Gastrocnemius medialis (tissue), 4 donors: ENCODE measurements at places on chromosomes 3 and 15. TPM values are rescaled to one million over a fixed set of nuclear protein-coding genes. Genes with fewer than 3 reads are reported as not detected.
A peak's percentile ranks its signal among the peaks of the same experiment; 100 is the strongest.

DNA sequence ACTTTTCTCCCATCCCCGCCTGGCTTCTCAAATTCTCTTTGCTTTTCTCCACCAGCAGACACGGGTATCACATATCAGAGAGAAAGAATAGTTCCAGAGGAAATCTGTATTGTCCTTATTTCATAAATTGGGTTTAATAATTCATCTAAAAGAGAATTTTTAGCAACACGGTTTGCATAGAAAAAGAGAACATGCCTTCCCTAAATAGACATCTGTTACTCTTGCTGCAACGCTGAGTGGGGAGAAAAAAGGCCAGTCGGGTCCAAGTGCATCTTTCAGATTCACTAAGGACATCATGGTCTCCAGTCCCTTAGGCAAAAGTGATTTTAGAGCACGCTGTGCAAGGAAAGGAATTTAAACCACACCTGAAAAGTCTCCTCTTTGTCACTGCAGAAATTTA, 201.3 kb downstream of the ABHD5 start:
- DNase-seq = no peak
- H3K27ac ChIP-seq = no peak overlapping the region
- peaks cover 7% of the 10 kb centered on the region for H3K4me1 ChIP-seq
- H3K4me3 ChIP-seq = no peak overlapping the region

GRCh38 chr3:76321614-76322013, 536.3 kb upstream of the ZNF717 start:
- H3K27me3 ChIP-seq = no peaks in the 10 kb centered on the region
- DNase-seq = no peak
- H3K27ac ChIP-seq = no peak overlapping the region
- H3K36me3 ChIP-seq = no peaks in the 10 kb centered on the region
- H3K4me3 ChIP-seq = no peak overlapping the region

DNA sequence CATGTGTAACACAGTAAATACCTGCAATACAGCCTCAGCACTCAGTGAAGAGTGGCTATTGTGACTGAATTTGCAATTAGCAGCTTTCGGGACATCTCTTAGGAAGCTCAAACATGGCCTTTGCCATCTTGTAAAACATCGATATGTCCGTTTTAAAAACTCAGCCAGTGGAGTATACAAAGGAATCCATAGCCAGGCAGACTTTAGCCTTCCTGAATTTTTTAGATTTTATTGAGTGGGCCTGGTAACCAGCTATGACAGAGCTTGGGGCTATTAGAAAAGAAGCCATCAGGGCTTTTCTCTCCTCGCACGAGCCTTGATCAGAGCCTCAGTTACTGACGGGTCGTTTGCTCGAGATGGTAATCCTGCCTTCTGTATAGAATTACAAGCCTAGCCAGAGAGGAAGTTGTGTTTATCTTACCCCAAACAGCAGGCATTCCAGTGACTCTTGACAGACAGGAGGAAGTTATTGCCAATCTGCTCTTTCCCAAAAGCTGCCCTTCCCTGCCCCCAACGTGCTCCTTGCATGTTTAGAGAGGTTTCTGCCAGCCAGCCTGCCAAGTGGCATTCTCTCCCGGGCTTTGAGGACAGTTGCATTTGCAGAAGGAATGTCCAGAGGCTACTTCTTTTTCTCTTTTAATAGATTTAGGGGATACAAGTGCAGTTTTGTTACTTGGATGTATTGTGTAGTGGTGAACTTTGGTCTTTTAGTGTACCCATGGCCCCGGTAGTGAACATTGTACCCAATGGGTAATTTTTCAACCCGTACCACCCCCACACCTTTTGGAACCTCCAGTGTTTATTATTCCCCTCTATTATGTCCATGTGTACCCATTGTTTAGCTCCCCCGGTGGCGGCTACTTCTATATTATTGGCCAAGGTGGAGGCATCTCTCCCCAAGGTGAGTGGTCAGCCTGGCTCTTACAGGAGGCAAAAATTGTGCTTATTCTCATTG, 40.6 kb downstream of the ITPR1 start:
- DNase-seq = no peak
- H3K27me3 ChIP-seq = no peaks in the 10 kb centered on the region
- H3K27ac ChIP-seq = no peak overlapping the region
- no peaks in the 10 kb centered on the region for H3K36me3 ChIP-seq
- no peak overlapping the region for H3K4me3 ChIP-seq

- DNase-seq = no peak
- H3K4me1 ChIP-seq = no peaks in the 10 kb centered on the region
- no peak overlapping the region for H3K4me3 ChIP-seq
These were observed 567.8 kb downstream of the IGSF11 start for GRCh38 chr3:118466795-118467330.

DNA sequence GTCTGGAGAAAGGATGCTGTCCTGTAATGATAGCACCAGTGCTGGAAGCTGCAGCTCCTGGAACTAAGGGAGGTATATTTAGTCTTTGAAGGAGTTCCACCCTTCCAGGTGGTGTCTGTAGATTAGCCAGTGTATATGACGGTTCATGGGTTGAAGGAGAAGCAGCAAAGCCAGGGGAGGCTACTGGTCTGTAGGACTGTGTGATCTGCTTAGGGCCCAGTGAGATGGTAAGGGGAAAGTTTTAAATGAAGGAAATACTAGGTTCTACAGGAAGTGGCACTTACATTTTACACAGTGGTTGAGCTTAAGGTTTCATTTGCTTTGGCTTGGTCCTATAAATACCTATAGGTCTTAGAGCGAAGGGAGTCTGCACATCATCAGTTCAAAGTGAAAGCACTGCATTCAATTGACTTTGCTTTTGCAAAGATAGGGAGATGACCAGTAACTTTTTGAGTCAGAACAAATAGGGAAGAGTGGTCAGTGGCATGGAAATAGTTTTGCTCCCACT, 5.6 kb downstream of the SLC25A38 start:
- no peak overlapping the region for H3K27ac ChIP-seq
- peaks cover 14% of the 10 kb centered on the region for H3K4me1 ChIP-seq
- peaks cover 40% of the 10 kb centered on the region for H3K36me3 ChIP-seq
- H3K4me3 ChIP-seq = no peak overlapping the region
- no peaks in the 10 kb centered on the region for H3K27me3 ChIP-seq
- DNase-seq = no peak

- H3K4me1 ChIP-seq = peaks cover 80% of the 10 kb centered on the region
- no peak for DNase-seq
- no peak overlapping the region for H3K27ac ChIP-seq
- H3K4me3 ChIP-seq = no peak overlapping the region
- H3K36me3 ChIP-seq = no peaks in the 10 kb centered on the region
- H3K27me3 ChIP-seq = no peaks in the 10 kb centered on the region
These were observed 72.5 kb downstream of the MITF start for GRCh38 chr3:69811452-69812401.

GRCh38 chr3:135917927-135918597, 47.5 kb upstream of the PPP2R3A start:
- no peaks in the 10 kb centered on the region for H3K36me3 ChIP-seq
- no peaks in the 10 kb centered on the region for H3K4me1 ChIP-seq
- H3K27me3 ChIP-seq = no peaks in the 10 kb centered on the region
- H3K27ac ChIP-seq = no peak overlapping the region

DNA sequence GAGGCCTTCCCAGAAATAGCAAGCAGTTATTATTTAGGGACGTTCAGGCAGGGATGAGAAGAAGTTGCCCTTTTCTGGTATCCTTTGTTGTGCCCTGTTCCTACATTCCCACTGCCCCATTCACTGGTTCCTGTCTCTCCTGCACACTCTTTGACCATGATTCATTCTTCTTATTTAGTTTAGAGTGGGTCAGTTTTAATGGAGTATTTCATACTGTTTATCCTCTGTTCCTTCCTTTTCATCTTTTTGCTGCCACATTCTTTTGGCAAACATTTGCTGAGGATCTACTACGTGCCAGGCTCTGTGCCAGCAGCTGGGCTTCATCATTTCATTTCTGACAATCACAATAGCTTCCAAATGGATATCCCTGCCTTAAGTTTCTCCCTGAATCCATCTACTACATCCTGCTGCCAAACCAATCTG, 11.8 kb upstream of the EID1 start:
- no peak for DNase-seq
- no peaks in the 10 kb centered on the region for H3K36me3 ChIP-seq
- H3K27ac ChIP-seq = no peak overlapping the region
- H3K4me3 ChIP-seq = no peak overlapping the region
- no peaks in the 10 kb centered on the region for H3K27me3 ChIP-seq
- H3K4me1 ChIP-seq = no peaks in the 10 kb centered on the region

DNA sequence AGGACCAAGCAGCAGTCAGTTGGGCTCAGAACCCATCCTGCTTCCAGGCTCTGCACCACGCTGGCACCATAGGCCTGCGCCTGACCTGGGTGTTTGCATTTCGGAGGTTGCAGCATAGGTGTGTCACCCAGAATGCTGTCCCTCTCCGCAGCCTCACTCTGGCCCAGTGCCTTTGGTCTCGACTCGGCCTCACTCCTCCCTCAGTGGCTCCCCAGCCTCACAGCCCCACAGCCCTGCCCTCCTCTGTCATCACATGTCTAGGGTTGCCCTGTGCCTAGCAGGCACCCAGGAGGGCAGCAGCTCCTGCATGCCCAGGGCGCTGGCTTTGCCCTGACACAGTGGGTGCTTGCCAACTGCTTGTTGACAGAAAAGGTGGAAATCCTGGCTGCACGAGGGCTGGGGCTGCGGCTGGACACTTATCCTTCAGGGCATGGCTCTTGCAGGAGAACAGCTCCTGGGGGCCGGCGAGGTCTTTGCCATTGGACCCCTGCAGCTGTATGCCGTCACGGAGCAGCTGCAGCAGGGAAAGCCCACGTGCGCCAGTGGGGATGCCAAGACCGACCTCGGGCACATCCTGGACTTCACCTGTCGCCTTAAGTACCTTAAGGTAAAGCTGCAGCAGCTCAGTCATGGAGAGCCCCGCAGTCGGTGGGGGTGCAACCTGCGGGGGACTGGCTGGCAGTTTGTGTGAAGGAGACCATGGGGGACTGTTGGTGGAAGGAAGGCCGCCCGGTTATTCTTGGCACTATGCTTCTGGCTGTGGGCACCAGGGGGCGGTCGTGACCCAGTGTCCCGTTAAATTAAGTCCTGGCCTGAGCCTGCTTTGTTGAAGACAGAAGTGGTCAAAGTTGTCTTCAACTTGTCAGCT, 16.2 kb downstream of the NISCH start:
- no peaks in the 10 kb centered on the region for H3K27me3 ChIP-seq
- no peak overlapping the region for H3K4me3 ChIP-seq
- peak; percentile 62 for DNase-seq
- peaks cover 52% of the 10 kb centered on the region for H3K4me1 ChIP-seq

DNA sequence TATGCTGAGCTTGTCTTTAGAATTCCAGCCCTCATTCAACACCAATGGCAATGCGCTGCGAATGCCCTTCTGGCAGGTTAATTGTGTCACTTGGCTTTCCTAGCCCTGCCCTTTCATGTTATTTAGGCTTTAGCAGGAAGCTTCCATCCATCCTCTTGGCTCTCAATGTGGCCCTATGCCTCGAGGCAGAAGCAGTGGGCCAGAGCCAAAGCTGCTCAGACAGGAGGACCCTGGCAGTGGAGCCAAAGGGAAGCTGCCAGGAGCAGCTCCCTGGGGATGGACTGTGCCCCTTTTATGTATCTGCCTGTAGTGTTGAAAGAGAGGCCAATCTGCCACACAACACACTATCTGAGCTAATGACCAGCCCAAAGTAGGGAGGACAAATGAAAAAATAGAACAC, 376.4 kb downstream of the CTNNB1 start:
- no peak overlapping the region for H3K27ac ChIP-seq
- no peaks in the 10 kb centered on the region for H3K36me3 ChIP-seq
- no peak overlapping the region for H3K4me3 ChIP-seq
- no peaks in the 10 kb centered on the region for H3K4me1 ChIP-seq

DNA sequence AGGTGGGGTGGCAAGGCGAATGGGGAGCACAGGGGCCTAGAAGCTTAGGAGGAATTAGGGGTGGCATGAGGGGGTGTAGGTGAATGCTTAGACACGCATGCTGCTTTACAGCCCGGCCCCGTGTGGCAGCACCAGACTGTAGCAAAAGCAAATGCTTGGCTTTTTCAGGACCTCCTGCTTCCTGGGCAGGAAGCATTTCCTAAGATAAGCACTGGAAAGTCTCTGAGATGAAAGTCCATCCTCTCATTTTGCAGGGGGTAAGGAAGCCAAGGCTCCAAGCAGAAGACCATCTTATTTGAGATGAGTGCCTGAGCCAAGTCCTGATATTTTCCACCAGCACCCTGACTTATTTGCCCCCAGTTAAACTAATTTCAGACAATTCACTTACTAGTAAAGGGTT, 12.9 kb downstream of the SSUH2 start:
- H3K4me1 ChIP-seq = peaks cover 9% of the 10 kb centered on the region
- no peaks in the 10 kb centered on the region for H3K36me3 ChIP-seq
- H3K27ac ChIP-seq = no peak overlapping the region

DNA sequence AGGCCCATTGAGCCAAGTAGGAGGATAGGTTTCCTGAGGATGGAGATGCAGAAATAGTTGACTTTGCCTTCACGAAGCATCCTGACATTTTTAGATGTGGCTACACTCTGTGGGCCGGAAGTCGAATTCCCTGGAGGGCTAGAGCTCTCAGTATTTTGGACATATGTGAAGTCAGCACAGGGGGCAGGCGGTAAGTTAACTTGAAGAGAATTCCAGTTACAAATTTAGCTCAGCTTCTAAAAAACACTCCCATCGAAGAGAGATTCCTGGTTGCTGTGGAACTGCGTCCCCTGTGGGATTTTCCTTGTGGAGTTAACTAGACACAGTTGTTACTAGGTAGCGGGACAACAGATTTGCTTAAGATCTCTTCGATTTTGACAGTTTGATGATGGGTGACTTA, 161.9 kb upstream of the RGMA start:
- H3K27me3 ChIP-seq = no peaks in the 10 kb centered on the region
- H3K36me3 ChIP-seq = no peaks in the 10 kb centered on the region
- H3K27ac ChIP-seq = no peak overlapping the region
- no peak overlapping the region for H3K4me3 ChIP-seq
- peaks cover 6% of the 10 kb centered on the region for H3K4me1 ChIP-seq
- no peak for DNase-seq

DNA sequence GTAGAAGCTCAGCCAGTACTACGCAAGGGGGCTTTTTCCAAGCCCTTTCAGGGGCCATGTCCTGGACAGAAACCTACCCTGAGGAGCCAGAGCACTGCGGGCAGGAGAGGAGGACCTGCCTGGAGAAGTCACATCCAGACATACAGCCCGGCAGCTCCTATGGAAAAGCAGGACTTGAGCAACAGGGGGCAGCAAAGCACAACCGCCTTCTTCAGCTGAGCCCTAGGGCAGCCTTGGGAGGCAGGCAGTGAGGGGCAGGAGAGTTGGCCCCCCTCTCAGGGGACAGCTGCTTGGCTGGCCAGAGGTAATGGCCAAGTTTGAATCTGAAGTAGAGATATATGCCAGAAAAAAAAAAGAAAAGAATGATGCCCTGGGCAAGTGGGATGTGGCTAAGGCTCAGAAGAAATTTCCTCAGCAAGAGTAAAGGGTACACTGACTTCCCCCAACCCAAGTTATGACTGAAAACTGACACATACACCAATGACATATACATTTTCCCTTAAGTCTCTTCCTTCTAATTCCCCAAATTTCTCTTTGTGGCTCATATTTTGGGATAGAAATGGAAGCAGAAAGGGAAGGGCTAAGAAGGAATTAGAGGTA, 56.9 kb downstream of the CYP19A1 start:
- H3K27me3 ChIP-seq = no peaks in the 10 kb centered on the region
- no peak overlapping the region for H3K4me3 ChIP-seq
- H3K27ac ChIP-seq = no peak overlapping the region
- no peaks in the 10 kb centered on the region for H3K4me1 ChIP-seq
- peak; percentile 12 for DNase-seq

WNT7A gene
- not detected for total RNA-seq

RETNLB gene
- not detected for total RNA-seq

TUSC7 gene
- not detected for total RNA-seq

GOLGA6D gene
- total RNA-seq = not detected

TMEM158 gene
- total RNA-seq = 1.6 TPM

CKMT1B gene
- not detected for total RNA-seq

SSUH2 gene
- total RNA-seq = not detected

CPN2 gene
- 0.46 TPM for total RNA-seq
